NCI-H526 treated with DMSO at 0.1 percent for 48 hours (cell line): ENCODE measurements at places on chromosomes 11 and 22.

- no peak for DNase-seq
Measured at GRCh38 chr22:17375914-17376614, 6.8 kb downstream of the CECR2 start.

DNA sequence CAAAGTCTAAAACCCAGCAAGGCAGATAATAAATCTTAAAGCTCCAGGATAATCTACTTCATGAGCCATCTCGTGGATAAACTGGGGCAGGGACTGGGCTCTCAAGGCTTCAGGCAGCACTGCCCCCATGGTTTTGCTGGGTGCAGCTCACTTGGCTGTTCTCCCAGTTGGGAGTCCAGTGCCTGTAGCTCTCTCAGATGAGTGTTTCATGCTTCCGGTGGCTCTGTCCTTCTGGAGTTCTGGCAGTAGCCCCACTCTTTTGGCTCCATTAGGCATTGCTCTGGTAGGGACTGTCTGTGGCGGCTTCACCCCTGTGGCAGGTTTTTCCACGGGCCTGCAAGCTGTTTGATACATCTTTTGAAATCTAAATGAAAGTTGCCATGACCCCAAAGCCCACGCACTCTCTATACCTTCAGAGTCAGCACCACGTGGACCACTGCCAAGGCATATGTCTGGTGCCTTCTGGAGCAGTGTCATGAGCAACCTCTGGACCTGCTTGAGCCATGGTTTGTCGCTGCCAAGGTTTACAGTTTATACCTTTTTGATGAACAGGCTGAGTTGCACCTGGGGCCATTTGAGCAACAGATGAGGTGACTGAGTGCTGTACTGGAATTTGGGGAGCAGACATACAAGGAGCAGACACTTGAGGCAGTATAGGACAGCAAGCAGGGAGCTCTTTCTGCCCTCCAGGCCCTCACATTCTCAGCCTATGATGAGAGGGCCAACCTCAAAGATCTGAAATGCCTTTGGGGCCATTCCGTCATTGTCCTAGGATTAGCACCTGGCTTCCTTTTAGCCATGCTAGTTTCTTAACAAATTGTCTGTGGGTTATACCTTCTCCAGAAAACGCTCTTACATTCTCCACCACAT lies 48.6 kb downstream of the MTNR1B start:
- DNase-seq, result no peak

- no peak for DNase-seq
Measured at GRCh38 chr22:45804986-45805325, 133.3 kb downstream of the ATXN10 start.

DNA sequence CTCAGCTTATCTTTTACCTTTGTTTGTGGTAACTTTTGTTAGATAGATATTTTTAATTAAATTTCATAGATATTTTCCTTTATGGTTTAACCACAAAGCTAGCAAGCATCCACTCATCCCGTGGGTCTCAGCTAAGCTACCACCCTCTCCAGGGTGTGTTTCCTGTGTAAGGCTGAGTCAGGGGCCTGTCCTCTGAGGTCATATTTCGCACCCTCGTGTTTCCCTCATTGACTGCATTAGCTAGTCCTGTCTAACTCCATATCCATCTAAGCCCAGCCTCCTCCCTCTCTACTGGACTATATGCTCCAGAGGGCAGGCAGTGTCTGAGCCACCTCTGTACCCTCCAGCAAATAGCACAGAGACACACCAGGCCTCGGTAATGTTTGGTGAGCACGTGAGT lies 16.7 kb downstream of the XRRA1 start:
- DNase-seq, result no peak

GRCh38 chr11:92424281-92424680 lies 199.7 kb downstream of the FAT3 start:
- no peak for DNase-seq

- no peak for DNase-seq
Measured at GRCh38 chr11:131978351-131978750, 607.9 kb downstream of the NTM start.

GRCh38 chr11:48094643-48095339 lies 114.4 kb downstream of the PTPRJ start:
- DNase-seq, result no peak

DNA sequence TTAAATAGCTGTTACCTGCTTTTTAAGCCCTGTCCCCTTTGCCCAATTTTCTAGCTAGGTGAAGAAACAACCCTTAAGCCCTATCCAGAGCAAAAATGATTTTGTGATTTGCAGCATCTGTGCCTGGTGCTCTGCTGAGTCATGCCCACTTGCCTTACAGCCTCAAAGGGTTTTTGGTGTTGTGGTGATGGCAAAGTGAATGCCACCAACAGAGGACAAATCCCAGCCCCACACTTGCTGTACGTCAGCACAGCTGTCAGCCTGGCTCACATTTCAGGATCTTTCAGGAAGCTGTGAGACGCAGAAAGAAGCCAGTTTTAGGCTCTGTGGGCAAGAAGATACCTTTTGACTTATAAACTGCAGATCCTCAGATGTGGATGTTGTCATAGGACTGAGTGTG lies 401.7 kb downstream of the TENM4 start:
- no peak for DNase-seq

GRCh38 chr11:130672911-130673310 lies 224.5 kb downstream of the ADAMTS15 start:
- no peak for DNase-seq

- DNase-seq, result no peak
Measured at GRCh38 chr22:23678133-23678532, 12.7 kb upstream of the RGL4 start.

DNA sequence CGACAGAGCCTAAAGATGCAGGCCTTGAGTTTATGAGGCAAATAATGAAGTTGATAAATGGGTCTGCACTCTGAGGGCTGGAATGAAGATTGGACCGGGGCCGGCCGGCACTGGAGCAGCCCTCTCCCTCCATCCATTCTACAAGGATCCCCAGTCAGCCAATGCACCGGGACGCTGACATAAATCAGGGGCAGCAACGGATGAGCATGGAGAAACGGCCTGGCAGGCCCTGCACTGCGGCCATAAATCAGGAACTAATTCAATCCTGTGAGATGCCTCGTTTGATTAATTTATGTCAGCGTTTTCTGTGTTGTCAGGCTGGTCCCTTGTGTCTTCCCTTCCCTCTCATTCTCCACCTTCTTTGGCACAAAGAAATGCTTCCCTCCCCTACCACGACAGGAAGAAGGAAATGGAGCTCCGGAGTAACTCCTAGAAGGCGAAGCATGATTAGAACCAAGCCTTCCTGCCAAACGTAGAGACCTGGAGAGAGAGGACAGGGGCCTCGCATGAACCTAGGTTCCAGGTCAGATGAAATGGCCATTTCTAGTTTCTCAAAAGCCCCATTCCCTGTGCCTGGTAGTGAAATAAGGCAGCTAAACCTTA lies 358.4 kb downstream of the OPCML start:
- no peak for DNase-seq

DNA sequence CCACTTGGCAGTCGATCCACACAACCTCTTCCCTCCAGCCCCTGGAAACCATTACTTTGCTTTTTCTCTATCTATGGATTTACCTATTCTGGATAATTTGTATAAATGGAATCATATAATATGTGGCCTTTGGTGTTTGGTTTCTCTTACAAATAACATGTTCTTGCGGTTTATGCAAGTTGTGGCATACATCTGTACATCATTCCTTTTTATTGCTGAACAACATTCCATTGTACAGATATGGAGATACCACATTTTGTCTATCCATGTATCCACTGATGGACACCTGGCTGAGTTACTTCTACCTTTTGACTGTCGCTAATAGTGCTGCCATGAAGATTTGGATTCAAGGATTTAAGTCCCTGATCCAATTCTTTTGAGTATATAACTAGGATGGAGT lies 25.1 kb downstream of the SMCO4 start:
- DNase-seq, result no peak

DNA sequence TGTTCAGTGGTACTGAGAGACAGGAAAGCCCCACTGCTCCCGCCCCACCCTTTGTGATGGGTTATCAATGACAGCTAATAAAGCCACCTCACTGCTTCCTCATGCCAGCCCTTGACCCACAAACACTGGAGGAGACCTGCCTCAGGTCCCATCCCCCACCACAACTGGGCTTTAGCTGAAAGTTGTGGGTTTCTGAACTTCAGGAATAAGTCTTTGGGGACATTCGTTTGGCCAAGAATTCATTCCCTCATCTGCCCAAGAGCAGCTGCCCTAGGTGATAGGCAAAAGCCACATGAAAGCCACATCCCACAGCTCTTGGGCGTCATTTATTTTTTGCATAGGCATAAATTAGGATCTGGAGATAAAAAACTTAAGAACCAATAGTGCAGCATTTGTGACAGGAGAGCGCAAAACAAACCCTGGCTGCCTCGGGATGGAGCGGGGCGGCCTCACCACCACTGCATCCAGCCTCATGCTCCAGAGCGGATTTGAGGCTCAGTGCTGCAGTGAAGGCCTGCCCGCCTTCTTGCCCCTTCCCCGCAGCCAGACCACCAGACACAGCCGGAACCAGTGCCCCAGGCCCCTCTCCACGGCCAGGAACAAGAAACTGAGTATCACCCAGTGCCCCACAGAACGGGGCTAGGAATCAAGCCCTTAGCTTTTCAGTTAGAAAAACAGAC lies 21.2 kb downstream of the SUN2 start:
- no peak for DNase-seq

- no peak for DNase-seq
Measured at GRCh38 chr11:61256710-61257482, 15.9 kb downstream of the PGA5 start.
